ENCODE measurements at places on chromosomes 1 and 21.

DNA sequence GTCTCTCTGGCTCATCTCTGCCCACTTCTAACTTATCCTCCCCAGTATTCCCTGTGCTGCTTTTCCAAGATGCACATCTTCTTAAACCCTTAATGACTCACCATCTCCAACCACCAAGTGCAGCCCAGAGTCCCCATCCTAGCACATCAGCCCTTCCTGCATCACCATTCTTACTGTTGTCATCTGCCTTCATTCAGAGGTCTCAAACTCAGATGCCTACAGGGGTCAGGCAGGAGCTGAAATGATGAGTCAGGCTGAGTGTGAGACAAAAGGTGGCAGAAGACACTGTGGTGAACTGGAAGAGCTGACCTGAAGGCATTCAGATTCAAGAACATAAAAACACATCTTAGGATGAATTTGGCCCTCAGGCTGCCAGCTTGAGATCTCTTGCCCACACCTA, 34.6 kb downstream of the OLFML2B start:
- DNase-seq = no peak

- DNase-seq = no peak
Measured at GRCh38 chr1:86795316-86795715, 90.9 kb downstream of the SH3GLB1 start.

DNA sequence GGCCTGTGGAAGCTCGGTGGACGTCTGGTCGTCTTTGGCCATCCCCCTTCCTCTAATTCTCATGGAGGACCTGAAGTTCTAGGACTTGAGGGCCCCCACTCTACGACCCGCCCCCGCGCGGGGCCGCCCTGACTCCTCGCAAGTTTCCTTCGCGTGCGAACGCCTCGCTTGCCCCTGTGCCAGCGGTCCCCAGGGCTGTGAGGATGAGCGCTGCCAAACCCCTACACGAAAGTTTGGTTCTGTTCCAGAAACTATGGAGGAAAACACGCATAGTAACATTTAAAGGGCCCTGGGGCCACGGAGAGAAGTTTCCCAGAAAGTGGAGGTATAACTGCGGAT, 304 bp upstream of the GNG12 start:
- peak; percentile 91 for DNase-seq

GRCh38 chr21:32337206-32337605, 38.6 kb downstream of the MRAP start:
- no peak for DNase-seq
